Skeletal muscle cell (primary cell): ENCODE measurements at places on chromosomes 6 and 20.

DNA sequence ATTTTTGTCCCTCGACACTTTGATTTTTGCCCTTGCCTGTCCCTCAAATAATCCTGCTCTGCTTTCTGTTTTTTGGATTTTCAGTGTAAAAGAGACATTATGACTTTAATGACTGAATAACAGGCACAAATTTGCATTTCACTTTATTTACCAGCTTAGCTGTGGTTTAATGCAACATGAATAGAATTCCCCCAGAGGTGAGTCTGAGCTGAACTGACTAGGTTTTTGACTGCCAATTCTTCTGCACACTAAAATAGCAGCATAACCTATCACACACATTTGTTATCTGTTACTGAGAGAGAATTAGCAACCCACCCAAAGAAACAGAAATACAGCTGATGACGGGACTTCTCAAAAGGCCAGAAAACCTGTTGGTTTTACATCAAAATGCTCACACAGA, 3.9 kb upstream of the RBM24 start:
- DNase-seq, result no peak

GRCh38 chr20:4134861-4135379, 119.6 kb upstream of the RNF24 start:
- DNase-seq, result no peak

- DNase-seq, result no peak
Observed at GRCh38 chr6:36850021-36850420, 10.8 kb upstream of the CPNE5 start.

DNA sequence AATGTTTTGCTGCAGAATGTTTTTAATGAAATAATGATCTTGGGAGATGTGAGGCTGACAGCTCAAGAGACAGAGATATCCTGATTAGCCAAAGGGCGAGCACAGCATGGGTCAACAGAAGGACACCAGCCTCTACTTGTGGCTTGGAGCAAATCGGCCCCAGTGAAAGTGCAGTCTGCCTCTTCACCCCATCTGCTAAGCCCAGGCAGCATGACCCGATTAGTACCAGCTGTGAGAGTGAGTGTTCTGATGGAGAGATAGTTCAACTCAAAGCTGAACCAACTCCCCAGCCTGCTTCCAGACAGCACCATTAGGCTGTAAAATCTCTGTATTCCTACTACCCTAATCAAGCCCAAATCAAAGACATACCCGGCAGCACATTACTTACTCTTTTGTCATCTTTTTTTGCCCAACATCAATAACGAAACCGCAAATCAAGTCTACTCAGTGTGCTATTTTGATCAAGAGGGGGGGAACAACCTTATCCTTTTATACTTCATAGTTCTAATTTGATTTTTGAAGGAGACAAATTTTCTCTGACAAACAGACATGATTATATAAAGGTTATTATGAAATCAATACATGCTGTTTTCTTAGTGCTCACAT, 514.1 kb upstream of the NRSN1 start:
- DNase-seq, result no peak

DNA sequence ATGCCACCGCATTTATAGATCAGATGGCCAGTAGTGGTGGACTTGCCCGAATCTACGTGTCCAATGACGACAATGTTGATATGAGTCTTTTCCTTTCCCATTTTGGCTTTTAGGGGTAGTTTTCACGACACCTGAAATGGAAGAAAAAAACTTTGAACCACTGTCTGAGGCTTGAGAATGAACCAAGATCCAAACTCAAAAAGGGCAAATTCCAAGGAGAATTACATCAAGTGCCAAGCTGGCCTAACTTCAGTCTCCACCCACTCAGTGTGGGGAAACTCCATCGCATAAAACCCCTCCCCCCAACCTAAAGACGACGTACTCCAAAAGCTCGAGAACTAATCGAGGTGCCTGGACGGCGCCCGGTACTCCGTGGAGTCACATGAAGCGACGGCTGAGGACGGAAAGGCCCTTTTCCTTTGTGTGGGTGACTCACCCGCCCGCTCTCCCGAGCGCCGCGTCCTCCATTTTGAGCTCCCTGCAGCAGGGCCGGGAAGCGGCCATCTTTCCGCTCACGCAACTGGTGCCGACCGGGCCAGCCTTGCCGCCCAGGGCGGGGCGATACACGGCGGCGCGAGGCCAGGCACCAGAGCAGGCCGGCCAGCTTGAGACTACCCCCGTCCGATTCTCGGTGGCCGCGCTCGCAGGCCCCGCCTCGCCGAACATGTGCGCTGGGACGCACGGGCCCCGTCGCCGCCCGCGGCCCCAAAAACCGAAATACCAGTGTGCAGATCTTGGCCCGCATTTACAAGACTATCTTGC, 725 bp downstream of the EEF1A1 start:
- DNase-seq, result no peak

- no peak for DNase-seq
Observed at GRCh38 chr6:111764238-111765175, 108.7 kb downstream of the FYN start.

DNA sequence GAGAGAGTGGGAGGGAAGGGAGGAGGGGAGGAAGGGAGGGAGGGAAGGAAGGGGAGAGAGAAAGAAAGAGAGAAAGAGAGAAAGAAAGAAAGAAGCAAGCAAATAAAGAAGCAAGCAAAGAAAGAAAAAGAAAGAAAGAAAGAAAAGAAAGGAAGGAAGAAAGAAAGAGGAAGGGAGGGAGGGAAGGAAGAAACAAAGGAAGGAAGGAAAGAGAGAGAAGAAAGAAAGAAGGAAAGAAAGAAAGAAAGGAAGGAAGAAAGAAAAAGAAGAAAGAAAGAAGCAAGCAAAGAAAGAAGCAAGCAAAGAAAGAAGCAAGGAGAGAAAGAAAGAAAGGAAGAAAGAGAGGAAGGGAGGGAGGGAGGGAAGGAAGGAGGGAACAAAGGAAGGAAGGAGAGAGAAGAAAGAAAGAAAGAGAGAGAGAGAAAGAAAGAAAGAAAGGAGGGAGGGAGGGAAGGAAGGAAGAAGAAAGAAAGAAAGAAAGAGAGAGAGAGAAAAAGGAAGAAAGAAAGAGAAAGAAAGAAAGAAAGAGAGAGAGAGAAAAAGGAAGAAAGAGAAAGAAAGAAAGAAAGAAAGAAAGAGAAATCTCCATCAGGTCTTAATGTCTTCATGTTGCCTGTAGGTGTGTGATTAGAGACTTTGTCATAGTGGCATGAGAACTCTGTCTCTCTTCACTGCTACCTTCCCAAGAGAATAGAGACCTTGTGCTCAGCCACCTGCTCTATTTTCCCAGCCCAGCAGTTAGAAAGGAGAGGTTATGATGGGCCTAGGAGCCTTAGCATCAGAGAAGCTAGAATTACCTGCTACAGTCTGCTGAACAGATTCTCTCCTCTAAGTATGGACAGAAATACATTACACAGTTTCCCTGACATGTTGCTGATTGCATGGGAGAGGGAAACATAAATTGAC, 5.0 kb downstream of the SEMG1 start:
- DNase-seq, result no peak

DNA sequence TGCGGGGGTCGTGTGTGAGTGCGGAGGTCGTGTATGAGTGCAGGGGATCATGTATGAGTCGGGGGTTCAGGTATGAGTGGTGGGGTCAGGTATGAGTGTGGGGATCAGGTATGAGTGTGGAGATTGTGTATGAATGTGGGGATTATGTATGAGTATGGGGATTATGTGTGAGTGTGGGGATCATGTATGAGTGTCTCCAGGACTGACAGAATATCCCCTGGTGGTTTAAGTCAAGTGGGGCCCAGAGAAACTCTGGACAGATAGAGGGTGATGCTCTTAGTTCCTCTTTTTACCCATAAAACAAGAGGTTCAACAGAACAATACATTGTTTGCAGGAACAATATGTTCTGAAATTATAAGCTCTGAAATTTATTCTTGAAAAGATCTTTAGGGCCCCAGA, 131.9 kb downstream of the UST start:
- DNase-seq, result no peak

- no peak for DNase-seq
Observed at GRCh38 chr6:142271476-142271875, 30.3 kb upstream of the ADGRG6 start.

DNA sequence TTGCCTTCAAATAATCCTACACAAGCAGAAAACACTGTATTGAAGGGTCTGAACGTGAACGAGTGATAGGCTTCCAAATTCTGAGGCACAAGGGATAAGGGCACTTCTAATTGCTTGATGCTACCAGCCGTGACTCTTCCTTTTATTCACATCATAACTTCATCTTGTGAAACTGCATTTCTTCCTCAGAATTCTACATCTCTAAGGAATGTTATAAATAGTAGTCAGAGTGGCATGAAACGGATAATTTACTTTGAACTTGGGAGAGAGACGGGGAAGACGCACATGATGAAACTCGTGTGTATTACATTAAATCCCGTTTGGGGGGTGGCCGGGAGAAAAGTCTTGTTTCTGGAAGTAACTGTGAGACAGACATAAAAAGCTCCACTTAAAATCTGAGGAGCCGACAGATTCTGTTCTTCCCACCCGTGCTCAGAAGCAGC, 754 bp downstream of the HDDC2 start:
- DNase-seq, result no peak
